Colonic mucosa (tissue), 4 donors: ENCODE measurements at places on chromosomes 3 and 15. TPM values are rescaled to one million over a fixed set of nuclear protein-coding genes. Genes with fewer than 3 reads are reported as not detected.
A peak's percentile ranks its signal among the peaks of the same experiment; 100 is the strongest.

- DNase-seq: no peak
Observed at GRCh38 chr3:140655678-140656077, 22.2 kb upstream of the TRIM42 start.

The CNOT10 gene
- total RNA-seq: 34.1 TPM

- DNase-seq: peak; percentile 50
Observed at GRCh38 chr15:26891448-26892181, 24.8 kb downstream of the GABRA5 start.

GRCh38 chr3:24043168-24043567, 98.1 kb downstream of the NR1D2 start:
- DNase-seq: no peak

GRCh38 chr3:189631409-189631808, 220 bp downstream of the TP63 start:
- DNase-seq: no peak

GRCh38 chr15:82538961-82539690, 1.1 kb downstream of the RPS17 start:
- no peak for DNase-seq

The ALDH1A3 gene
- total RNA-seq: 7.4 TPM

- no peak for DNase-seq
Observed at GRCh38 chr15:58249646-58250312, 111.6 kb downstream of the AQP9 start.

- peak; percentile 7 for DNase-seq
Observed at GRCh38 chr3:194384156-194384555, 14.6 kb upstream of the LRRC15 start.

DNA sequence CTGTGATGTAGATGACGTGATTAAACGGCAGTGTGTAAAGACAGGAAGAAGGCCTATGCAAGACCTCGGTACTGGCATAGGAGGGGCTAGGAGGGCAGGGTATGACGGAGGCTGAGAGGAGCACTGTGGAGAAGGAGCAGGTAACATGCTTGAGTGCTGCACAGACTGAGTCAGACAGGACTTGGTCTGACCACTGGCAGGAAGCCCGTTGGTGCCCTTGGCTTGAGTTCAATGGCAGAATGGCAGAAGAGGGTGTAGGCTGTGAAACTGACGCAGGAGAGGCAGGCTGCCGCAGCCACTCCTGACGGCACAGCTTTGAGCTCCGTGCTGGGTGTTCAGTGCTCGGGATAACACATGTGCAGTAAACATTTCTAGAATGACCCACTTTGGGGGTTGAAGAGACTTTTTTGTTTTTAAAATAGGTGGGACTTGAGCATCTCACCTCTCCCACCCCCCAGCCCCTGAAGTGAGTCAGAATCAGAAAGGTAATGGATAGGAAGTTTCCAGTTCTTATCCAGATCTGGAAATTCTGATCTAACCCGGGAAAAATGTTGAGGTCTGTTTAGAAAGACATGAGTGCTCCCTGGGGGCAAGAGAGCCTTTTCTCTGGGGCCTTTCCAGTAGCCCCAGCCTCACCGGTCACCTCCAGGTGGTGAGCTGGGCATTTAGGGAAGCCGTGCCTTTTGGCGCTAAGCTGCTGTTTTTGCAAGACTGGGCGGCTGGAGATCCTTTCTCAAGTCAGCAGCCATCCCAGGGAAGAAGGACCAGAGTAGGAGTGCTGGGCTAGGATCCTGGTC, 126.4 kb downstream of the RPLP1 start:
- DNase-seq: peak; percentile 91

DNA sequence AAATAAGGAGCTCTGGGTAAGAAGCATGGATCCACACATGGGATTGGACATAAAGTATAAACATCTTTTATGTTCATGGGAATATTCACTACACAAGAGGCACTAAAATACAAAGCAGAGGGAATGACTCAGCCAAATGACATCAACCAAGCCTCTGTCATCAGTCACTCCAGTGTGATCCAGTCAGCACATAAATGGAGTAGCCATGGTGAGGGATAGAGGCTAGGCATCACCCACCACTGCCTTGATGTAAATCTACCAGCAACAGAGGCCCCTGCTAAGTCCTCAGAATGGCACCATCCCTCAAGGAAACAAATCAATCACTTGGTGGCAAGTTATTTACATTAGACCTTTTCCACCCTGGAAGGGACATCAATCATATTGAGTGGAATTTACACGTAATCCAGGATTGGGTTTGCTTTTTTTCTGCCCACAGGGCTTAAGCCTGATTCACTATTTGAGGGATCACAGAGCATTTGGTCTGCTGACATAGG, 27.2 kb downstream of the VEPH1 start:
- no peak for DNase-seq

The ISLR2 gene
- total RNA-seq: 0.27 TPM

DNA sequence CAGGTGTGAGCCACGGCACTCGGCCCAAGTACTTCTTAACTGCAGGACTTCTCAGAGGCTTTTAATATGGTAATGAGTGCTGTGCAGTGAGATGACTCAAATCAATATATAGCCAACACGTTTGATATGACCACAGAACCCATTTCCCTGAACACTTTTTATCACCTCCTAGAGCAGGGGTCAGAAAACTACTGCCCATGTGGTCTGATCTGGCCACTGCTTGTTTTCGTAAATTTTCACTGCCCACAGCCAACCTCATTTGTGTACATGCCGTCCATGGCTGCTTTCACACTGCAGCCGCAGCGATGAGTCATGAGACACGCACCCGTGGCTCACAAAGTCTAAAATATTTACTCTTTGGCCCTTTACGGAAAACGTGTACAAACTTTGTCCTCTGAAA, 179.2 kb downstream of the RORA start:
- DNase-seq: no peak

GRCh38 chr3:54917174-54917573, 10.7 kb downstream of the LRTM1 start:
- no peak for DNase-seq

- no peak for DNase-seq
Observed at GRCh38 chr3:147368151-147368550, 38.2 kb downstream of the ZIC4 start.

GRCh38 chr3:161137260-161137659, 32.1 kb upstream of the B3GALNT1 start:
- no peak for DNase-seq

GRCh38 chr15:63532307-63532744, 27.9 kb downstream of the USP3 start:
- no peak for DNase-seq

The GMNC gene
- total RNA-seq: not detected

DNA sequence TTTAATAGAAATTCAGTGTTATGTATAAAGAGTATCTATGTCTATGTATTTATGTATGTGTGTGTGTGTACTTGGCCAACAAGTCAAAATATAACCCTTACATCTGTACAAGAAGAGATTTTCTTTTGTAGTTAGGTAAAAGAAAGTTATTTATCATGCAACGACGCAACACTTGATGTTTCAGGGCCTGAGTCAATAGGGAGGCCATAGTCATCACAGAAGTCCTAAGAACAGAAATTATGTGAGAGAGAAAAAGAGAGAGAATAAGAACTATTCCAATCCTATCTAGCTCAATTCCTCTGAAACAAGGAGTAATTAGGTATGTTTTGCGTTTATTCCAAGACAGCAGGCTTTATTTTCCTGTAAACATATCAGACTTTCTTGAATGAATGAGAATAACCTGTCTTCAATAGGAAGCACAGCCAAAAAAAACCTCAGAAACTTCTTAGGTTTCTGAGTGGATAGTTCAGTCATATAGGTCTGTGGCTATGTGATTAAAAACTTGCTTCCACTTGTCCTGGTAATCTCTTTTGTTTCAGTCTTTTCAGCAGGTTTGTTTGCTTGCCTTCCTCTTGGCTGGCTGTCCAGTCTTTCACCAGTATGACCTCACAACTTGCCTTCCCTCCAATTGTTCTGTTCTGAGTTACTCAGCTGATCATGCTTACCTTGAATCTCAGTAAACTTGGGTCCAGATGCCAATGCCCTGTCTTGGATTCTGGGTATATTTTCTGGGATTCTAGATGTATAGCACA, 382.4 kb upstream of the GBE1 start:
- DNase-seq: no peak

The LRRIQ4 gene
- not detected for total RNA-seq

DNA sequence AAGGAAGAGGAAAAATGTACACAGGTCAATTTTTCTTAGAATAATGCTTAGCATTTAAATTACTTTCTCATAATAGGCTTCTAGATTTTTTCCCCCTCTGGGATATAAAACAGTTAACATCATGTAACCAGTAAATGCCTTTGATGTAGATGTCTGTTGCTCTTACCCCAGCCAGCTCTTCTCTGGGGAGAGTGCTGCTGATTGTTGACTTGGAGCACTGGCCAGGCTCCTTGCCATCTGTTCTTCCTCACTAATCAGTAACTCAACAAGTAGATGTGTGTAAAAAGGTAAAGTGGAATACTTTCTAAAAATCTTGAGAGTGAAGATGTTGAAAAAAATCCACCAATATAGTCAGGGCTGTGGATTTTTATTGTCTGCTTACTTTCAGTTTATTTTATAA, 42.2 kb downstream of the RIOX2 start:
- DNase-seq: no peak

DNA sequence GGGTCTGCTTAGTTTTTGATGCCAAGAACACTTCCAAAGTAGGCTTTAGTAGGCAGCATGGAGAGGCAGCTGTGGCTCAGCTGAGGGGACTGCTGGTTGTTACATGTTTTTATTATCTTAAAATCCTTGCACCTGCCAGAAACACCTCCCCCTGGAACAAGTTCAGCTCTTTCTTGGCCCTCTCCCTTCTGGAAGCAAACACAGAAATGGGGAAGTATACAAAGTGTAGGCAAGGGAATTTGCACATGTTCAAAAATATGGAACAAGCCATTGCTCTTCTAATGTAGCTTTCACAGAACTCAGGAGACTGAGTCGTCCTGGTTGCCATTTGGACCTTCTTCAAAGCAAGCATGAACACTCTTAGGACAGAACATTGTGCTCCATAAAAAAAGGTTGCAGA, 169.1 kb upstream of the SEMA6D start:
- DNase-seq: no peak

- DNase-seq: no peak
Observed at GRCh38 chr15:66477011-66477410, 20.6 kb downstream of the SNAPC5 start.

DNA sequence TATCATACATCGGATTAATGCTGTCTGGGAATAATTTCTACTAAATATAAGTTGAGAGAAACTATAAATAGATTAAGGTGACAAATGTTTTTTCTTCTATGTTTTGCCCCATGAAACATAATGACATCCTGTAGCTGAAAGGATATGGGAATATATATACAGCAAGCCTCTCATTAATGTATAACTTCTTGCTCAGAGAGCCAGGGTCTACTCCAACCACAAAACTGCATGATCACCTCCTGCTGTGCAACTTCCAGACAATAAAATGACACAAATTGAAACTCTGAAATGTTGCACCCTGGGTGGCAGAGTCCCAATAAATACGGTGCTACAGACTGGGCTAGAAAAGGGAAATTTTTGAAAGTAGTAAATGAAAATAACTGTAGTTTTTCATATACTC, 571.9 kb upstream of the CBLB start:
- no peak for DNase-seq

DNA sequence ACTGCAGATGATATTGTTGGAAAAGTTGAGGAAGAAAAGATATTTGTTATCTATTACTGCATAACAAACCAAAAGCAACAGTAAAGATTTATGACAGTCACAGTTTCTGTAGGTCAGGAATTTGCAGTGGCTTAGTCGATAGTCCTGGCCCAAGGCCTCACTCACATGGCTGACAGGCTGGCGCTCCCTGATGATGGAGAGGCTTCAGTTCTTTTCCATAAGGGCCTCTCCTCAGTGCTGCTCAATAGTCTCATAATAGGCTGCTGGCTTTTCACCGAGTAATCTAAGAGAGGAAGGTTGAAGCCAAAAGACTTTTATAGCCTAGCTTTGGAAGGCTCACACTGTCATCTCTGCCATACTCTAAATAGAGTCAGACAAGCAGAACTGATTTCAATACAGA, 17.7 kb downstream of the IREB2 start:
- no peak for DNase-seq

- DNase-seq: no peak
Observed at GRCh38 chr15:60713119-60714084, 234.5 kb upstream of the ICE2 start.

The GUCA1C gene
- total RNA-seq: not detected

GRCh38 chr3:140022066-140022770, 87.2 kb downstream of the CLSTN2 start:
- DNase-seq: no peak

The MUSTN1 gene
- 1.5 TPM for total RNA-seq

- DNase-seq: no peak
Observed at GRCh38 chr3:72013084-72013483, 228.1 kb upstream of the PROK2 start.

- DNase-seq: no peak
Observed at GRCh38 chr3:40249168-40249567, 60.3 kb upstream of the EIF1B start.

The MGLL gene
- total RNA-seq: 200 TPM

The BOC gene
- total RNA-seq: 1.9 TPM

The CASR gene
- total RNA-seq: 0.16 TPM

- no peak for DNase-seq
Observed at GRCh38 chr15:36599620-36600433, 20.4 kb downstream of the CDIN1 start.

DNA sequence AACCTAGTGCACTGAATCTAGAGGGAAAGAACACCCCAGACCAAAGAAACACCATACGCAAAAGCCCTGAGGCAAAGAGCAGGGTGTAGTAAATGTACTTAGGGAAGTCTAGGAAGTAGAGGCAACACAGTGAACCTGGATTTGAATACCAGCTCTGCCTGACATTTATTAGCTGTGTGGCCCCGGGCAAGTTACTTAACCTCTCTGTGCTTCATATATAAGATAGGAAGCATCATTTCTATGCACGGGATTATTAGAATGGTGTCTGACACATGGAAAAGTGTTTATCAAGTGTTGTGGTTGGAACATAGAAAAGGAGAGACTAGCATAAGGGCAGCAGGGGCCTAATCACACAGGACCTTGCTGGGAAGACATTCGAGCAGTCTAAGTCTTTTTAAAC, 132.2 kb downstream of the ERC2 start:
- DNase-seq: no peak

The IL17RD gene
- 5.6 TPM for total RNA-seq

The CISH gene
- 19.6 TPM for total RNA-seq

- no peak for DNase-seq
Observed at GRCh38 chr15:69479081-69479480, 26.5 kb downstream of the RPLP1 start.
